ENCODE measurements at places on chromosomes 16 and 17. TPM values are rescaled to one million over a fixed set of nuclear protein-coding genes. Genes with fewer than 3 reads are reported as not detected.

- peak; percentile 67 for DNase-seq
These were observed 2.0 kb downstream of the MAF start for GRCh38 chr16:79598348-79599181.

DNA sequence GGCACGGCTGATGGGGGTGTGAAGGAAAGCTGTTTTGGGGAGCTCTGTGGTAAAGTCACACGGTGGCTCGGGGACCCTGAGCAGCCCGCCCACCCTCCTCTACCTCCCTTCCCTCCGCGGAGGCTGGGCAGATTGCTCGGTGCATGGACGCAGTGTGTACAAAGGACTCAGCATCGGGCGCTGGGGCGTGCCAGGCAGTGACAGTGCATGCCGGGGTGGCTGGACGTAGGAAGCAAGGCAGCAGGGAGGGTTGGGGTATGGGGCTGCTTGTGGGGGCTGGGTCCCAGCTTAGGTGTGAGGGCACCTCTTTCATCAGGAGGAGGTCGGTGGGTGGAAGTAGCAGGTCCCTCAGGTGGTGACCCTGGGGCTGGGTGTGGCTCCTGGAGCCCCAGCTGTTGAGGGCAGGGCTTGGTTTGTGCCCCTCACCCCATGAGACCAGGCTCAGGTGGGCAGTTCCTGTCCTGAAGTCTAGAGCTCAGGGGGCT, 159.9 kb upstream of the GSE1 start:
- no peak for DNase-seq

- DNase-seq: no peak
These were observed 41.9 kb upstream of the NSRP1 start for GRCh38 chr17:30074730-30075129.

GRCh38 chr16:20409398-20410120, at the start of gene ACSM5:
Gene ACSM5 (plus strand): TSS chr16:20409534. CDS start chr16:20411485, 1,951 bp downstream.
- peak; percentile 97 for DNase-seq

GRCh38 chr16:75485230-75486013, 9.8 kb downstream of the CHST6 start:
- no peak for DNase-seq

DNA sequence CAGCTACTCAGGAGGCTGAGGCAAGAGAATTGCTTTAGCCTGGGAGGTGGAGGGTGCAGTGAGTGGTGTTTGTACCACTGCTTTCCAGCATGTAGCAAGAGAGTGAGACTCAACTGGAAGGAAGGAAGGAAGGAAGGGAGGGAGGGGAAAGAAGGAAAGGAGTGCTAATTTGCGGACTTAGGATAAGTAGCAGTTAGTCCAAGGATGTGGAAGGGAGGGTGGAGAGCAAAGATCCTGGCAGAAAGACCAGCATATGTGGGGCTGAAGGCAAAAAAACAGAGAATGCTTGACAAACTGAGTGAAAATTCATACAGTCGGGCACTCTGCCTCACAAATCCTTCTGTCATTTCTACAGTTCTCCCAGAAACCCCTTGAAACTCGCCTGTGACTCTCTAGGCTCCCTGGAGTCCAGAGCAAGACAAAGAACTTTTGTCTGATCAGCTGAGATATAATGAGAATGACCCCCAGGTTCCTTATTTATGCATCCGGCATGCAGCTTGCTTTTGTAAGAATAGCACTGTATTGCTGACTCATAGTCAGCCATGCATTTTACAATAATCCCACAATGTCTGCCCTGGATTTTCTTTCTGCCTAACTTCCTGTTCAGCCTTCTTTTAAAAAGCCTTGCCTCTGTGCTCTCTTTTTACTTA, 31.5 kb downstream of the CDK5RAP3 start:
- no peak for DNase-seq

DNA sequence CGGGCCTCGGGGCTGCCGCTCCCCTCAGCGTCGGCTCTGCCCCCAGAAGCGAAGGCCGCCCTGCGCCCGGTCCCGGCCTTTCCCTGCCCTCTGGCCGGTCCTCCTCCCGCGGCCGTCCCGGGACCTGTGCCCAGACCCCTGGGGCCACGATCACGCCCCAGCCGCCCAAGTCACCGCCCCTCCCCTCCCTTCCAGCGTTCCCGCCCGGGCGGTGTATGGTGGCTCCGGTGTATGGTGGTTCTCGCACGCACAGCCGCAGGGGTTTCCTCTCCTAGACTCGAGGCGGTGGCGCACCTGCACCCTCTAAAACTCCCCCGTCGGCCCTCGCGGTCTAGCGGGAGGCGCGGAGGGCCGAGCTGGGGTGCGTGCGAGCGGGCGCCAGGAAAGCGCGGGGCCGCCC, 10.0 kb downstream of the TIGD7 start:
- DNase-seq: no peak

GRCh38 chr17:36818134-36818825, 119.0 kb upstream of the LHX1 start:
- no peak for DNase-seq

GRCh38 chr16:80009971-80010659, 409.6 kb upstream of the MAF start:
- DNase-seq: no peak

DNA sequence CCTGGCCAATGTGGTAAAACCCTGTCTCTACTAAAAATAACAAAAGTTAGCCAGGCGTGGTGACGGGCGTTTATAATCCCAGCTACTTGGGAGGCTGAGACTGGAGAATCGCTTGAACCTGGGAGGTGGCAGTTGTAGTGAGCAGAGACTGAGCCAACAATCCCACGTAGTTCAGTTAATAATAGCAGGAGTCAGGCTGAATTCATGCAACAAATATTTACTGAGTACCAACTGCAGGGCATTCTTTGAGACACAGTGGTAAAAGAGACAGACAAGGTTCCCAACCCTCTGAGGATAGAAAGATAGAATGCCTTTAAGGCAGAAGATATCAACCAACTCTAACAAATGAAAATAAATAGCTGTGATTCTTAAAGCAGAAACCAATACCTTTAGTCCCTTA, 39.1 kb downstream of the SPOP start:
- DNase-seq: no peak

DNA sequence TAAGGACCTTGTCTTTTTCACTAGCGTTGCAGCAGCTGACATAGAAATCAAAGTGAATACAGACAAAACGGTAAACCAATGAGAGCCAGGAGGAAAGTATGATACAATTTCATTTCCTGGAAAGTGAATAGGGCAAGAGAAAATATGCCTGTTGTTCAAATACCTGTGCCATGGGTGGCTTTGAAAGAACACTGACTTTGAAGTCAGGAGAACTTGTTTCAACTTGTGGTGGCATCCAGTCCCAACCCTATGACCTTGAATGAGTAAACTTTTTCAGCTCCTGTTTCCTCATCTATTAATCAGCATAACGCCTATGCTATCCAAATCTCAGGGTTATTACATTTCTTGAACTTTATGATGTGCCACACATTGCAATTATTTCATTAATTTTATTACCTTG, 173.7 kb upstream of the HS3ST3A1 start:
- DNase-seq: no peak

DNA sequence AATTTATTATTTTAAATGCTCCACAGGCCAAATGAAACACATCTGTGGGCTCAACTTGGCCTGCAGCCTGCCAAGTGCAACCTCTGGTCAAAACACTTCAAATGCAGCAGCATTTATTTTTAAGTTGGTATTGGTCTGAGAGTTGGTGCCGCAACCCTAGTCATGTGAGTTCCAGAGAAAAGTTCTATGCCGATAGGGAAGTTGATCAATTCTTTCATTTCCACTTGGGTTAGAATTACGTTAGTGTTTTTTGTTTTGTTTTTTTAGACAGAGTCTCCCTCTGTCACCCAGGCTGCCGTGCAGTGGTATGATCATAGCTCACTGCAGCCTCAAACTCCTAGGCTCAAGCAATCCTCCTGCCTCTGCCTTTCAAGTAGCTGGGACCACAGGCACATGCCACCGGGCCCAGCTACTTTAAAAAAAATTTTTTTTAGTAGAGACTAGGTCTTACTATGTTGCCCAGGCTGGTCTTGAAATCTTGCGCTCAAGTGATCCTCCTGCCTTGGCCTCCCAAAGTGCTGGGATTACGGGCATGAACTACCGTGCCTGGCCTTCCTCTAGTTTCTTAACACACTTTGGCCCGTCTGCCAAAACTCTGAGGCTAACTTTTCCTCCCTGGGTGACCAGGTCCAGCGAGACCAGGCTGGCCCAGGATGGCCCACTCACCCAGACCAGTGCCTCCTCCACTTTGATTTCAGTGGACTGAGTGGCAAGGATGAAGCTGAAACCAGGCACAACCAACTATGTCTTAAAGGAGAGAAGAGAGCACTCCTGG, 221.1 kb downstream of the MRTFB start:
- DNase-seq: no peak

DNA sequence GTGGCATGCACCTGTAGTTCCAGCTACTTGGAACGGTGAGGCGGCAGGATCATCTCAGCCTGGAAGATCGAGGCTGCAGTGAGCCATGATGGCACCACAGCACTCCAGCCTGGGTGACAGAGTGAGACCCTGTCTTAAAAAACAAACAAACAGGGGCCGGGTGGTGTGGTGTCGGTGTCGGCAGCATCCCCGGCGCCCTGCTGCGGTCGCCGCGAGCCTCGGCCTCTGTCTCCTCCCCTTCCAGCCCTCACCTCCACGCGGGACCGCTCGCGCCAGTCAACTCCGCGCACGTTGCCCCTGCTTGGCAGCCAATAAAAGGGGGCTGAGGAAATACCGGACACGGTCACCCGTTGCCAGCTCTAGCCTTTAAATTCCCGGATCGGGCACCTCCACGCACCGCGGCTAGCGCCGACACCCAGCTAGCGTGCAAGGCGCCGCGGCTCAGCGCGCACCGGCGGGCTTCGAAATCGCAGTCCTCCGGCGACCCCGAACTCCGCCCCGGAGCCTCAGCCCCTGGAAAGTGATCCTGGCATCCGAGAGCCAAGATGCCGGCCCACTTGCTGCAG, 204.7 kb downstream of the CDRT15L2 start:
- DNase-seq: no peak

- no peak for DNase-seq
These were observed 13.9 kb downstream of the TNS4 start for GRCh38 chr17:40487371-40488020.

DNA sequence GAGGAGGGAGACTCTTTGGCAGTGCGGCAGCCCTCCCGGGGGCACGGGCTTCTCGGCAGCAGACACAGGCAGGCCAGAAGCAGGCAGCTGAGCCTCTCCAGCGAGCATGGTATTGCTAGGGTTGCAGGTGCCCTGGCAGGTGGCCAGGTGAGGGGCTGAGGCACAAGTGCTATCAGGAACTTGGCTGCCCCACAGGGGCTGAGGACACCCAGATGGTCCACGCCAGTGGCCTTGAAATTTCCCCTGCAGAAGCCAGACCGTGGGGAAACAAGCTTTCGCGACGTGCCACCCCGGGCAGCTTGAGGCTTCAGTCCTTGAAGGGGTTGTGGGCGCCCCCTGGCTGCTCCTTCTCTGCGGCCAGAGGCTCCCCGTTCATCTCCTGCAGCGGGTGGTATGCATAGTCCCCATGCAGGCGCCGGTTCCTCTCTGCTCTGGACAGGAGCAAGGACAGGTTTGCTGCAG, 8.5 kb downstream of the NAGPA start:
- no peak for DNase-seq

DNA sequence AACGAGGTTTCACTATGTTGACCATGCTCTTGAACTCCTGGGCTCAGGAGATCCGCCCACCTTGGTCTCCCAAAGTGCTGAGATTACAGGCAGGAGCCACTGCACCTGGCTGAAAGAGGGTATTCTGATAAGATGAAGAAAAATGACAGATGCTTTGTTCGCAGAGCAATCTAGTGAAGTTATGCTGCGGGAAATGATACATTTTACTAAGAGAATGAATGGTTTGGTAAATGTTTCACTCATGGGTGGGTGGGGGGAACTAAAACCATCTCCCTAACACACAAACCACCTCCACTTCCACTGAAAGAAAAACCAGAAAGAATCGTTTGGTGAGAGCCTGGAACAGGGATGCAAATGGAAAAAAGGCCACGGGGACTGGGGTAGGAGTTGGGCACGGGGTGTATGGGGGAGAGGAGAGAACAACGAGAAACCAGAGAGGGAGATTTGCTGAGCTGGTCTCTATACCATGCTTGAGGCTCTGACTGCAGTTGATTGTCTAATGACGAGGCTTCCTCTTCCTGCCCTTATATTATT, 19.0 kb upstream of the XYLT2 start:
- DNase-seq: no peak

- DNase-seq: no peak
These were observed 1.8 kb downstream of the CACNB1 start for GRCh38 chr17:39195568-39196160.

- no peak for DNase-seq
These were observed 78.3 kb upstream of the CIBAR2 start for GRCh38 chr16:85190572-85190971.

GRCh38 chr16:68447653-68448359, 502 bp downstream of the SMPD3 start:
- no peak for DNase-seq

- DNase-seq: no peak
These were observed 21.2 kb upstream of the ENGASE start for GRCh38 chr17:79053251-79053925.

DNA sequence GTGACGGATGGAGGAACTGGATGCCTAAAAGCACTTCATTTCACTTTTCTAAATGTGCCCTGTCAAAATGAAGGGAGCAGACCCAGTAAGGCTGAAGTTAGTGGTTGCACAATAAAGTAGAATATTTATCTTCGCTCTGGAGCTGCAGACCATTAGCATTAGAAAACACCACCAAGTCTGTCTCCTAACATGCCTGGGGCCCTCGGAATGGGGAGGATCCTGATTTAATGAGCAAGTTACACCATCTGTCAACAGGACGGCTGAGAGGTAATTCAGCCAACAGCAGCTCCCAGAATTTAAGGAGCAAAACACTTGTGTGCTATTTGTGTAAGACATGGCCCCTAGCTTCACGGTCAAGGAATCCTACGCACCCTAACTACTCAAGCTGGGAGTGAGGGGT, 22.3 kb downstream of the CA10 start:
- no peak for DNase-seq

Gene LPO
- total RNA-seq: not detected

Gene ZFPM1
- 14.6 TPM for total RNA-seq

Gene TP53TG3C
- total RNA-seq: not detected

Gene ABI3
- 4.0 TPM for total RNA-seq

Gene OGFOD1
- 12.1 TPM for total RNA-seq

Gene SEPTIN12
- total RNA-seq: not detected

Gene BOLA2
- total RNA-seq: 2.4 TPM

Gene SOX8
- not detected for total RNA-seq

Gene GNGT2
- 0.20 TPM for total RNA-seq

Gene EPN3
- total RNA-seq: 0.35 TPM

Gene SYCE1L
- total RNA-seq: 0.65 TPM
